Upper lobe of right lung (tissue), 1 donor: ENCODE measurements at places on chromosomes 2 and 18.

GRCh38 chr2:25544445-25544844 is 128.9 kb downstream of the DTNB start:
- H3K4me1 ChIP-seq, result no peaks in the 10 kb centered on the region
- DNase-seq, result no peak
- H3K27me3 ChIP-seq, result no peaks in the 10 kb centered on the region
- H3K27ac ChIP-seq, result no peak overlapping the region
- H3K4me3 ChIP-seq, result no peak overlapping the region

DNA sequence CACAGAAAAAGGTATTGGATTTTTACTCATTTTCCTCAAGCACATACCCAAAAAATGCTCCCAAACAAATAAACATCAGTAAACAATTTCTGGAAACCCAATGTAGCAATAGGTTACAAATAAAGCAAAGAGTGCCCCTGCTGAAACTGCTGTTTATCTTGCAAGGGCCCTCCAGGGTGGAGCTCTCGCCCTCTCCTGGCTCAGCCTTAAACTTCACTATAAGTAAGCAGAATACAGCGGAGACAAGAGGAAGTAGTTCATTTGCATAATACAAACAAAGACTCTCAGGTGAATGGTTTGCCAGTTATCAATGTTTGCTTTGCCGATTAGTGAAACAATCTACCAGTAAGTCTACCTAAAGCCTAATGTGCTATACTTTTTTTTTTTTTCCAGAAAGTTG is 437.6 kb downstream of the DLGAP1 start:
- H3K4me1 ChIP-seq, result no peaks in the 10 kb centered on the region
- no peaks in the 10 kb centered on the region for H3K36me3 ChIP-seq
- H3K27ac ChIP-seq, result no peak overlapping the region
- no peak for DNase-seq
- H3K27me3 ChIP-seq, result no peaks in the 10 kb centered on the region

GRCh38 chr2:121200011-121200347 is 85.0 kb downstream of the TFCP2L1 start:
- no peaks in the 10 kb centered on the region for H3K27me3 ChIP-seq
- H3K36me3 ChIP-seq, result no peaks in the 10 kb centered on the region
- H3K4me3 ChIP-seq, result no peak overlapping the region
- no peak for DNase-seq
- H3K4me1 ChIP-seq, result peaks cover 19% of the 10 kb centered on the region

DNA sequence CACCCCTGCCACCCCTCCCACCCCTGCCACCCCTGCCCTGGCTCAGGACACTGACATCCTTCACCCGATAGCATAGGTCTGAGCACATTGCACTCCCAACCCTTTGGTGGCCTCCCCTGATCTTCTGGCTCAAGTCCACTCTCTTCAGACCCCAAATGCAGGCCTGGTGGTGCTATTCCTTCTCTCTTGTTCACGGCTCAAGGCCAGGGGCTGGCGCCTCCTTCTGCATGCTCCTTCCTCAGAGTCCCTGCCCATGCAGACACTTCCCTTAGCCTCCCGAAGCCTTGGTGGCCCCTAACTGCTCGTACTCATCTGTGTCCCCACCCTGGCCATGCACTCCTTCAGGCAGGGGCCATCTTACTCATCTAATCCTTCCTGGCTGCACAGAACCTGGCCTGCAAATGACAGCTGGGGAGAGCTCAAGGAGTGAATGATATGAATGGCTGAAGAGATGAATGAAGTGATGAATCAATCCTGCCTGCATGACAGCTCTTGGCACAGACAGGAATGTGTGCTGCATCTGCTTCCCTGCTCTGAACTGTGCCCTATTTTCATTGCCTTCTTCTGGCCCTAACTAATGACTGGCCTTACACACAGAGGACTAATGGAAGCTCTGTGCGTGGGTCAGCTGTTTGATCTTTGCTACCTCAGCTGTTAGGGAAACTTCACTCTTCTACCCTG is 290.8 kb downstream of the DYSF start:
- no peak for DNase-seq
- no peak overlapping the region for H3K4me3 ChIP-seq
- no peak overlapping the region for H3K27ac ChIP-seq

- no peaks in the 10 kb centered on the region for H3K27me3 ChIP-seq
- no peak overlapping the region for H3K27ac ChIP-seq
- DNase-seq, result no peak
- no peaks in the 10 kb centered on the region for H3K4me1 ChIP-seq
Measured at GRCh38 chr2:67851956-67852824, 210.6 kb downstream of the C1D start.

DNA sequence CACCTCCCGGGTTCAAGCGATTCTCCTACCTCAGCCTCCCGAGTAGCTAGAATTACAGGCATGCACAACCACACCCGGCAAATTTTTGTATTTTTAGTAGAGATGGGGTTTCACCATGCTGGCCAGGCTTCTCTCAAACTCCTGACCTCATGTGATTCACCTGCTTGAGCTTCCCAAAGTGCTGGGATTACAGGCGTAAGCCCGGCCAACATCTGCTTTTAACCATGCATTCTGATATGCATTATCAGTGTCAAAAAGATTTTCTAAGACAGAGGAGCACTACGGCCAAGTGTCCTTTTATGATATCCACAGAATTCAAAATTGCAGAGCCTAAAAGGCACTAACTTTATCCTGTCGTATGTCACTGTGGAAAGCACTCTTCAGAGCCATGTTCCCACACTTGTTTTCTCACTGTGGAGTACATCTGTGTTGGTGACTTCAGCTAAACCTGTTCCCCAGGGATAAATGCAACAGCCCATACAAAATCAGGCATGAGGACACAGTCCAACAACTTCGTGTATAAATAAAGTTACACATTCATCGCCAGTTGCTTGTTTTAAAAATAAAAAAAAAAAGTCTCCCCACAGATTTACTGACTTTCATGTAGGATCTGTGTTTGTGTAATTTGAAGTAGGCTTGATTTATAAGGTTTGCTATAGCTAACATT is 56.4 kb downstream of the STK25 start:
- H3K27me3 ChIP-seq, result no peaks in the 10 kb centered on the region
- no peak overlapping the region for H3K4me3 ChIP-seq
- DNase-seq, result no peak
- no peak overlapping the region for H3K27ac ChIP-seq
- H3K4me1 ChIP-seq, result no peaks in the 10 kb centered on the region

DNA sequence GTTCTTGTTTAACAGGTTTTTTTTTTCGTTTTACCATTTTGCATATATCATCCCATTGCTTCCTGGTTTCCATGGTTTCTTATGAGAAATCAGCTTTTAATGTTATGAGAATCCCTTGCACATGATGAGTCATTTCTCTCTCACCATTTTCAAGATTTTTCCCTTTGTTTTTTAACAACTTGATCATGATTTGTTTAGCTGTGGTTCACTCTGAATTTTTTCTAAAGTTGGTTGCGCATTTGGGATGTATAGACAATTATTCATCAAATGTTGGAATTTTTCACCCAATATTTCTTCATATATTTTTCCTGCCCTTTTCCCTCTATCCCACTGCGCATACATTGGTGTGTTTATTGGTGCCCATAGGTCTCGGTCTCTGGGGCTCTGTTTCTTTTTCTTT is 42.4 kb upstream of the BIN1 start:
- H3K27me3 ChIP-seq, result no peaks in the 10 kb centered on the region
- H3K4me1 ChIP-seq, result no peaks in the 10 kb centered on the region
- no peak for DNase-seq
- H3K27ac ChIP-seq, result no peak overlapping the region
- H3K36me3 ChIP-seq, result no peaks in the 10 kb centered on the region
- H3K4me3 ChIP-seq, result no peak overlapping the region

DNA sequence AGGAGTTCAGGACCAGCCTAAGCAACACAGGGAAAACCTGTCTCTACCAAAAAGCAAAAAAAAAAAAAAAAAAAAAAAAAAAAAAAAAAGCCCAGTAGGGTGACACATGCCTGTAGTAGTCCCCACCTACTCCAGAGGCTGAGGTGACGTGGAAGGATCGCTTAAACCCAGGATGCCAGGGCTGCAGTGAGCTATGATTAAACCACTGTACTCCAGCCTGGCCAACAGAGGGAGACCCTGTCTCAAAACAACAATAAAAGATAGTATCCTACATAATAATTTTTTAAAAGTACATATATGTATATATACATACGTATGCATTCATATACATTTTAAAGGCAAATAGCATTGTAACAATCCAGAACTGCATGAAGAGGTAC is 51.7 kb downstream of the SOS1 start:
- H3K36me3 ChIP-seq, result peaks cover 21% of the 10 kb centered on the region
- no peak overlapping the region for H3K4me3 ChIP-seq
- H3K27me3 ChIP-seq, result no peaks in the 10 kb centered on the region
- DNase-seq, result no peak
- no peak overlapping the region for H3K27ac ChIP-seq

GRCh38 chr2:187093771-187094412 is 244.9 kb upstream of the ZSWIM2 start:
- no peak overlapping the region for H3K27ac ChIP-seq
- no peaks in the 10 kb centered on the region for H3K4me1 ChIP-seq
- no peak overlapping the region for H3K4me3 ChIP-seq
- no peaks in the 10 kb centered on the region for H3K36me3 ChIP-seq
- no peak for DNase-seq

DNA sequence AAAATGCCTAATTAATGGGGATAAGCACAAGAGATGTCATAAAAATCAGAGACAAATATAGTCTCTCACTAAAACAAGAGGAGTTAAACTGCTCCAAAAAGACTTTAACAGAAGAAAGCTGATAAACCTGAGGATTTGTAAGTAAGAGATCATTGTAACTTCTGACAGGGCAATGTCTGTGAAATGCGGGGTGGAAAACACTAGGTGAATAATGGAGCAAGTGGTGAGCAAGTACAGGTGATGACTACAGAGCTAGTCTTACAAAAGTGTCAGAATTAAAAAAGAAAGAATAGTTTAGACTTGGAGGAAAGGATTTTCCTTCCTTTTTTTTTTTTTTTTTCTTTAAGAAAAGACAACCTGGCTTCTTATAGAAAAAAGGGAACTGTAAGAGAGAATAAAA is 22.7 kb downstream of the ATAD2B start:
- DNase-seq, result no peak
- no peaks in the 10 kb centered on the region for H3K36me3 ChIP-seq
- no peaks in the 10 kb centered on the region for H3K27me3 ChIP-seq
- H3K4me3 ChIP-seq, result no peak overlapping the region

DNA sequence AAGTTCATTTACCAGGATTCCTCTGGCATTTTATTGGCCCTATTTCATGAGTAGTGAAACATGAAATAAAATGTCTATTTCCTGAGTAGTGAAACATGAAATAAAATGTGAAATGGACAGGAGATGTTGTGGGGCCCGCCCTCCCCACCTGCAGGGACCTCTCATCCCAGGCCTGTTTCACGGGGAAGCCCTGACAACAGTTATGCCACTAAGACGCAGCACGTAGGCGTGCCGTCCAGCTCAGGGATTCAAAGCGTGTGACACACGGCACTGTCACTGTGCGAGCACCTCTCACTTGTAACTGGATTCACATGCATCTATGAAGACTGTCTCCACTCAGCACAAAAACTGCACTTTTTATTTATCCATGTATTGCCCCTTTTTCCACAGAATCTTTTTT is 83.4 kb upstream of the SNTG2 start:
- no peak overlapping the region for H3K4me3 ChIP-seq
- no peak overlapping the region for H3K27ac ChIP-seq
- DNase-seq, result peak; percentile 27

DNA sequence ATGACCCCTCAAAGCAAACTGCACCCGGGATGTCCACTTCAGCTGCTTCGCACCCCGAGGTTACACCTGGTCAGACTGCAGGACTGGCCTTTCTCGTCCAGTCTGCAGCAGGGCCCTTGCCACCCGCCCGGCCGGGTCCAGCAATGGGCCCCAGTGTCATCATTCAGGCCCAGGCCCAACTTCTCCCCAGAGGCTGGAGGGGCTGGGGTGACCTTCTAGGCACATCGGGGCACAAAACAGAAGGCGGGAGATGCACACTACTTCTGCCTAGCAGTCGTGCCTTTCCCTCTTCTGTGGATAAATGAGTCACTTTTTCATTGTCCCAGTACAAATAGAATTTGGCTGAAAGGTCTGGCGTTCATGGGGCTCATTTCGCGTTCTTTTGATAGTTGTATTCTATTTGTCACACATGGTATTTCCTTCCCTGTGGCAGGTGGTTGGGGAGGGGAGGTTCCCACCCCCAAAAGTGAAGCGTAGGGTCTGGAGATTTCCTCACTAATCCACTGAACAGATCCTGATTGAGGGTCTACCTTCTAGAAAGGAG is 56.9 kb upstream of the ID2 start:
- H3K36me3 ChIP-seq, result no peaks in the 10 kb centered on the region
- no peak for DNase-seq
- H3K27ac ChIP-seq, result no peak overlapping the region
- no peak overlapping the region for H3K4me3 ChIP-seq

DNA sequence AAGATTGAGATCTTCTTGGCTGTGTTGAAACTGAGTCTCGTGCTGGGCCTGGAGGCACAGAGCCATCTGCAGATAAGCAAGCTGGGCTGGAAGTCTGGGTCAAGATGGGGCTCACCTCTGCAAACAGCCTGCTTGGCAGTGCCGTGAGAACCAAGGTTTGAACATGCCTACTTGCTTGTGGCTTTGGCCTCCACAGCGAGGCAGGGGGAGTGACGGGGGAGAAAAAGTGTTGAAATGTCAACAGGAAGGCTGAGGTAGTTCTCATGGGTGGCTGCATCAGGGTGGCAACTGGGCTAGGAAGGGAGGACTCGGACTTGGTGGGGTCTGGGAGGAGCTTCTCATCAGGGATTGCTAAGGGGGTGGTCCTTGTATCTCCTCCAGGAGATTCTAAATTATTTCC is 99.7 kb downstream of the THNSL2 start:
- H3K27me3 ChIP-seq, result no peaks in the 10 kb centered on the region
- no peak overlapping the region for H3K4me3 ChIP-seq
- H3K4me1 ChIP-seq, result no peaks in the 10 kb centered on the region
- H3K36me3 ChIP-seq, result no peaks in the 10 kb centered on the region

GRCh38 chr2:15010346-15010745 is 377.8 kb downstream of the LRATD1 start:
- no peaks in the 10 kb centered on the region for H3K36me3 ChIP-seq
- no peak overlapping the region for H3K4me3 ChIP-seq
- H3K4me1 ChIP-seq, result no peaks in the 10 kb centered on the region
- no peak overlapping the region for H3K27ac ChIP-seq

- H3K27me3 ChIP-seq, result no peaks in the 10 kb centered on the region
- H3K27ac ChIP-seq, result no peak overlapping the region
- H3K4me1 ChIP-seq, result peaks cover 11% of the 10 kb centered on the region
- H3K4me3 ChIP-seq, result no peak overlapping the region
- DNase-seq, result no peak
- peaks cover 20% of the 10 kb centered on the region for H3K36me3 ChIP-seq
Measured at GRCh38 chr2:190678444-190679162, 29.7 kb downstream of the NAB1 start.

- H3K4me1 ChIP-seq, result no peaks in the 10 kb centered on the region
- no peaks in the 10 kb centered on the region for H3K36me3 ChIP-seq
- H3K27me3 ChIP-seq, result no peaks in the 10 kb centered on the region
- no peak overlapping the region for H3K27ac ChIP-seq
Measured at GRCh38 chr2:230928701-230929380, 3.8 kb upstream of the GPR55 start.

- H3K27ac ChIP-seq, result no peak overlapping the region
- H3K27me3 ChIP-seq, result no peaks in the 10 kb centered on the region
- no peak overlapping the region for H3K4me3 ChIP-seq
- no peak for DNase-seq
- no peaks in the 10 kb centered on the region for H3K4me1 ChIP-seq
- no peaks in the 10 kb centered on the region for H3K36me3 ChIP-seq
Measured at GRCh38 chr2:31382452-31383120, 32.0 kb downstream of the XDH start.

- no peaks in the 10 kb centered on the region for H3K36me3 ChIP-seq
- H3K27me3 ChIP-seq, result no peaks in the 10 kb centered on the region
- no peak overlapping the region for H3K27ac ChIP-seq
- no peak overlapping the region for H3K4me3 ChIP-seq
Measured at GRCh38 chr2:8395718-8396117, 286.1 kb upstream of the ID2 start.
